ENCODE measurements at places on chromosomes 12 and 14. TPM values are rescaled to one million over a fixed set of nuclear protein-coding genes. Genes with fewer than 3 reads are reported as not detected.

Gene ABCD4
- 43.6 TPM for polyA plus RNA-seq

Gene SMCO2
- not detected for polyA plus RNA-seq

Gene TMEM229B
- 2.2 TPM for polyA plus RNA-seq

Gene KRT3
- not detected for polyA plus RNA-seq

Gene ZNF705A
- polyA plus RNA-seq = not detected

Gene DENND5B
- 2.4 TPM for polyA plus RNA-seq

Gene SYCP3
- polyA plus RNA-seq = 0.12 TPM

Gene HHIPL1
- 1.1 TPM for polyA plus RNA-seq

Gene KRT83
- not detected for polyA plus RNA-seq

Gene CD27
- not detected for polyA plus RNA-seq

Gene KRT72
- 0.13 TPM for polyA plus RNA-seq

Gene SLCO1B1
- not detected for polyA plus RNA-seq

Gene TSHR
- 0.12 TPM for polyA plus RNA-seq

Gene TAS2R13
- not detected for polyA plus RNA-seq

Gene ALG10
- polyA plus RNA-seq = 1.1 TPM

Gene EID3
- polyA plus RNA-seq = 2.2 TPM

Gene TEX52
- polyA plus RNA-seq = not detected

Gene ZDHHC22
- 0.02 TPM for polyA plus RNA-seq

Gene TRAF3
- 13.5 TPM for polyA plus RNA-seq

Gene CCDC197
- not detected for polyA plus RNA-seq

Gene PIWIL1
- polyA plus RNA-seq = not detected

Gene LIN7A
- polyA plus RNA-seq = 3.1 TPM

Gene A2ML1
- 0.05 TPM for polyA plus RNA-seq

Gene RHOJ
- polyA plus RNA-seq = 22.0 TPM

Gene HOMEZ
- polyA plus RNA-seq = 3.5 TPM

Gene EFCAB11
- 4.8 TPM for polyA plus RNA-seq

Gene RNASE1
- 481 TPM for polyA plus RNA-seq

Gene TMEM63C
- 0.12 TPM for polyA plus RNA-seq

Gene PTPN11
- 92.0 TPM for polyA plus RNA-seq

Gene ANKRD33
- polyA plus RNA-seq = 0.03 TPM

Gene OR10G3
- polyA plus RNA-seq = 0.22 TPM

Gene TAS2R31
- polyA plus RNA-seq = 0.12 TPM

Gene FIGNL2
- polyA plus RNA-seq = 0.30 TPM

Gene LRCOL1
- 0.18 TPM for polyA plus RNA-seq

Gene TMTC1
- 19.2 TPM for polyA plus RNA-seq

Gene B4GALNT3
- polyA plus RNA-seq = 2.1 TPM

Gene KRT79
- polyA plus RNA-seq = 1.0 TPM

Gene DYNLL1
- polyA plus RNA-seq = 243 TPM

Gene ITGB7
- 2.3 TPM for polyA plus RNA-seq

Gene KERA
- not detected for polyA plus RNA-seq

Gene BEST3
- polyA plus RNA-seq = 0.04 TPM

Gene VWF
- polyA plus RNA-seq = 41.1 TPM

Gene MMP19
- polyA plus RNA-seq = 100 TPM
